ENCODE measurements at places on chromosomes 1 and 21. TPM values are rescaled to one million over a fixed set of nuclear protein-coding genes. Genes with fewer than 3 reads are reported as not detected.

Gene KAZN
- total RNA-seq = 3.2 TPM

Gene FAM131C
- 17.8 TPM for total RNA-seq

Gene AK4
- total RNA-seq = 30.7 TPM

Gene OR2G6
- total RNA-seq = not detected

Gene PLA2G2C
- total RNA-seq = not detected

Gene GSTM1
- not detected for total RNA-seq

Gene NKAIN1
- total RNA-seq = 1.1 TPM

Gene TARDBP
- 282 TPM for total RNA-seq

Gene SHISAL2A
- 0.86 TPM for total RNA-seq

Gene PTPRC
- total RNA-seq = not detected

Gene RGS7
- total RNA-seq = not detected

Gene IL19
- not detected for total RNA-seq

Gene ADORA3
- not detected for total RNA-seq

Gene ANGPTL3
- total RNA-seq = not detected

Gene TFF2
- not detected for total RNA-seq

Gene GLIS1
- 0.12 TPM for total RNA-seq

Gene PLA2G2D
- total RNA-seq = not detected

Gene AMY1B
- total RNA-seq = not detected

Gene HMGN2
- 354 TPM for total RNA-seq

Gene FAM151A
- total RNA-seq = 0.29 TPM

Data from A549 treated with Hydrocortisone at 1 μM for 4 hours (cell line).